ENCODE measurements at places on chromosomes 11 and 22.

- DNase-seq = no peak
These were observed 13.1 kb upstream of the UCP2 start for GRCh38 chr11:73995731-73996130.

DNA sequence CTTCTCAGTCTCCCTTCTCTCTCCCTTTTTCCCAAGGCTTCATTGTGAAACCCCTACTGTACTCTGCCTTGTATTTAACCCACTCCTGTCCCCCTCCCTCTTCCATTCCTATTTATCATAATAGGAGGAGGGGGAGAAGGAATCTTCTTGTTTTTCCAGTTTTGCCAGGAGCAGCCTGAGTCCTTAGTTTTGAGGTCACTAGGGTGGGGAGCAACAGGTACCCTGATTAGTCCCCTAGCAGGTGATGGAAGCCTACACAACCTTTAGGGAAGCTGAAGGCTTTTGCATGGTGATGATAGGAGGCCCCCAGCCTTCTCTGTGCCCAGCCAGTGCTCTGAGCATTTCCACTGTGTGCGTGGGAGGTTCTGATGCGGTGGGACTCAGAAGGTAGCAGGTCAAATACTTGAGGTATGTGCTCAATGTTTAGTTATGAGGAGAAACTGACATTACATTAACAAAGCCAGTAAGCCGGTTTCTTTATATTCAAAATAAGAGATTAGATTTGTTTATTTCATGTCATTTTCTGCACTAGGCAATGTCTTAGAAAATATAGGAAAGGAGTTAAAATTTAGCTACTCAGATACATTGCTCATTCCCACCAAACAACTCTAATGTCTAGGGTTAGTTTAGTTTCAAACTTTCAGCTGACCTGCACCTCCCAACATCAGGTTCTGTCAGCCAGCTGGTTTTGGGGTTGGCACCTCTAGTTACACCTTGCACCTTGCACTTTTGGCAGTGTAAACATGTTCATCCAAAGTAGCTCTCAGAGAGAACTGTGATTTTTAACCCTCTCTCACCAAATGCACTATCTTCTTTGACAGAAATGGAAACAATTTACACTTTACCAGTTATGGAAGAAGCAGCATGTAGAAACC is 26.0 kb downstream of the PARVA start:
- no peak for DNase-seq

DNA sequence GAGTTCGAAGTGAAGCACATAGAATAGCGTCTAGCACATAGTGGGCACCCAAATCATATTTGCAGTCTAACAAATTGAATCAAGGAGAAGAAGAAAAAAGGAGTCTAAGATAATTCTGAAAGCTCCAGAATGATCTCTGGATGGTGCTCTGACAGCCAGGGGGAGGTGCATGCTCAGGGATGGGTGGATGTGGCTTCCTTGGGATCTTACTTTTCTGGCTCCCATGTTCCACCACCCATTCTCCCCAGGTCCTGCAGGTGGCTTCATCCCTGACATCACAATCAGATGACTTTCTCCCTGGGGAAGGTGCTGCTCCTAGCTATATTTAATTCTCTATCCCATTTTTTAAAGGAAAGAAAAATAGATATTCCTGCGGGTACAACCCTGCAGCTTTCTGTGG is 381.9 kb downstream of the CADM1 start:
- DNase-seq = no peak

DNA sequence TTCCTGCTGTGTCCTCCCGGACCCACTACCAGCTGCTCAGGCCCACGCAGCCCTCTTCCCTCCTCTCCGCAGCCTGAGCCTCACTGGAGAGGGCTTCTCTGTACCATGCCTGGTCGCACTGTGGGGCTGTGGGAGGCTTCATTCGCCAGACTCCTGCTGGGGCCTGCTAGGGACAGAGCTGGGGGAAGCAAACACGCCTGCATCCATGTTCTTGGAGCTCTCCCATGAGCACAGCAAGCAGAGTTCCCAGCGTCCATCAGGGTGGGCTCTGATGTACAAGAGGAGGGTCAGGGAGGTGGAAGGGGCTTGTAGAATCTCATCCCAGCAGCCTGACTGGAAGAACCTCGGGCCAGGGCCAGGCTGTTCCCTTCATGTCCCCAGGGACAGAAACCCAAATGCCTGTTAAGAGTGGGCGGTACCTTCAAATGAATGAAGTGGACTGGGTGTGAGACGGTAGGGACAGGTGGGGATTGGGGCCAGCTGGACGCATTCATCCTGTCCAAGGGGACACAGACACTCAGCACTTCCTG is 59.9 kb downstream of the MPPED1 start:
- DNase-seq = no peak

- DNase-seq = no peak
These were observed 25.7 kb downstream of the AMOTL1 start for GRCh38 chr11:94793822-94794221.

DNA sequence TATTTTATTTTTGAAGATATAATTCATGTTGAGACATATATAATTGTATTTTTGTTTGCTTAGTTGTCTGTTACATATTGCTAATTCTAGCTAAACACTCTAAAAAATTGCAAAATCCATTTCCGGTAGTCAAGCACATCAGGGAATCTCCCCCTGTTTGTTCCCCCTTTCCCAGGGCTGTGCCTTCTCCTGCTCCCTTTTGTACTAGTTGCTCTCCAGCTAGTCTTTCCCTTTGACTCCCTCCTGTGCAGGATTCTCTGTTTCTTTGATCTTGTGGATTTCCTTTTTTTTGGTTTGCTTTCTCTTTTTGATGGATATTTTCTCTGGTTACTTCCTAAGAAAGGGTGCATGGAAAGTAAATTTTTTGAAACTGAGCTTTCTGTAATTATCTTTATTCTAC is 188.1 kb upstream of the PLET1 start:
- DNase-seq = no peak

DNA sequence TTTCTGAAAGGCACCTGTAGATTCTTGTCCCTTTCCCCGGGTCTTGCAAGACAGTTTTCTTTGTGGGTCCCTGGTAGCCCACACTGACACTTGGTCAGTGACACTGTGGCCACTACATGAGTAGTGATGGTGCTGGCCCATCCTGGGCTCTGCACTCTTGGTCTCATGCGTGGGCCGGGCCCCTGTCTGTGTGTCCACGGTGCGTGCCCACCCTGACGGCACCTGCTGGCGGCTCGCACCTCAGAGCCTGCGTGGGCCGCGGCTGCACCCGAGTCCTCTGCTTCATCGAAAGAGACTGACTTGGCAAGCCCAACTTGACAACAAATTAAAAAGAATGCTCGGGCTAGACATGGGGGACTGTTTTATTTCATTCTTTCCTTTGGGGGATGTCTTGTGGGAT is 37.5 kb downstream of the ADAMTS15 start:
- DNase-seq = no peak

GRCh38 chr22:20771918-20772625 is 1.8 kb upstream of the SERPIND1 start:
- DNase-seq = no peak

- DNase-seq = peak; percentile 58
These were observed 50.7 kb downstream of the RRAS2 start for GRCh38 chr11:14308114-14308896.

GRCh38 chr11:63813563-63814382 is 517 bp downstream of the SPINDOC start:
- peak; percentile 24 for DNase-seq

GRCh38 chr11:87394924-87395323 is 357.2 kb downstream of the TMEM135 start:
- no peak for DNase-seq

DNA sequence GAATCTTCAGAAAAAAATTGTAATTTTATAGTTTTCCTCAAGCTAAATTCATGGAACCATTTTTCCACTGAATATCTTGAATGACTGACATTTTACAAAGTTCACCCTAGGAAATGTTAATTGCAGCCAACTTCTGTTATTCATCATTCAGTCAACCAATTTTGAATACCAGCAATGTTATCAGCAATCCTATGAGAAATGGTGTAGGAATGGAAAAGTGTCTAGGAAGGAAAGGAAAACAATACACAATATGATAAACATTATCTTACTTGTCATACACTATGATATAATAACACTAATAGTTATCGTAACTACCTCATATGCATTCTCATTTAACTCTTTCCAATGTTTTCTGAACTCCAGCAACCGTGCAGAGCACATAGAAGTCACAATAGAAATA is 790.5 kb upstream of the LRRC4C start:
- DNase-seq = no peak

GRCh38 chr22:36149441-36149840 is 11.1 kb downstream of the APOL3 start:
- DNase-seq = no peak

- DNase-seq = no peak
These were observed 62.6 kb upstream of the PHF21B start for GRCh38 chr22:45072322-45072903.

DNA sequence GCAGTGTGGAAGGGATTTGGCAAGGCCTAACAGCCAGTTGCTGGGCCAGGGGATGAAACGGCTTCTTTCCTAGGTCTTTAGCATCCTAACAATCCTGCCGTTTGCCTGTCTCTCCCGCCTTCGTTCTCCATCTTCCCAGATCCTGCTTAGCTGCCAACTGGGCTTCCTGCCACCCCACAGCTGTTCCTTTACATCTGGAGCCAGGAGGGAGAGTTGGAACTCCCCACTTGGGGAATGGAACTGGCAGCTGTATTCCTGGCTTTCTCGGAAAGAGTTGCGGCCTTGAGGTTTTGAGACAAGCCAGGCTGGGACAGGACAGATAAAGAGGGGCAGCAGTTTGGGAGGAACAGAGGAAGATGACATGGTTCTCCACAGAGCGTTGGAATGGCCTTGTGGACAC is 59.6 kb downstream of the ST3GAL4 start:
- no peak for DNase-seq

GRCh38 chr22:50292643-50293440 is 14.6 kb downstream of the PLXNB2 start:
- no peak for DNase-seq

- DNase-seq = no peak
These were observed 69.4 kb upstream of the AMPD3 start for GRCh38 chr11:10385696-10386095.

DNA sequence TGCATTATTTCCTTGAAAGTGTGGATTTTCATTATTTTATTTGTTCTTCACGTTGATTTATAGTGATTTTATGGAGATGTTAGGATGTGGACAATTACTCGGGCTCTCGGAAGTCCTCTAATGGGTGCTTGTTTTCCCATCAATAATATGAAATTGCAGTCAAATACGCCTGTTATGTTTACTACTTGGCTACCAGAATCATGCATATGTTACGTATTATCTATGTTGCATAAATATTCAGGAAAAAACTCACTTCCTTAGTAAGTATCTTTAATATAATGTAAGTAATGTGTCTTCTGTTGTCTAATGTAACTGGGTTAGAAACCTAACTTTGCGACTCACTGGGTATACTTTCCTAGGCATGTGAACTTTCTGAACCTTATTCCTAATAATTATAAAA is 823.4 kb upstream of the CHORDC1 start:
- no peak for DNase-seq

- no peak for DNase-seq
These were observed 8.0 kb downstream of the RNF121 start for GRCh38 chr11:71936825-71937224.

DNA sequence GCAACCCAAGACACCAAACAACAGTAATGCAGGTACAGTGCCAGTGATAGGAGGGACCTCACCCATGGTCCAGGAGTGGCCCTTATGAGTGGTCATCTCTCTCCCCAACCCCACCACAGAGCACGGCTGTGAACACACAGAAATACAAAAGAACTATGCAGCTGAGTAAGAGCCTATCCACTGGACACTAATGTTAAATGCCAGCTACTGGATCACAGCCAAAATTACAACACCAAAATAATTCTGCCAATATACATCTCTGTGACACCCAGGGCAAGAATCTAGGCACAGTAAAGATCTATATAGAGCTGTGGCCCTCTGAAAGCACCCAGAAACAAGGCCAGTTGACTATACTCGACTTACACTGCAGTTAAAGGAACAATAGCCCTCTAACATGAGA is 22.8 kb upstream of the GPR83 start:
- no peak for DNase-seq

DNA sequence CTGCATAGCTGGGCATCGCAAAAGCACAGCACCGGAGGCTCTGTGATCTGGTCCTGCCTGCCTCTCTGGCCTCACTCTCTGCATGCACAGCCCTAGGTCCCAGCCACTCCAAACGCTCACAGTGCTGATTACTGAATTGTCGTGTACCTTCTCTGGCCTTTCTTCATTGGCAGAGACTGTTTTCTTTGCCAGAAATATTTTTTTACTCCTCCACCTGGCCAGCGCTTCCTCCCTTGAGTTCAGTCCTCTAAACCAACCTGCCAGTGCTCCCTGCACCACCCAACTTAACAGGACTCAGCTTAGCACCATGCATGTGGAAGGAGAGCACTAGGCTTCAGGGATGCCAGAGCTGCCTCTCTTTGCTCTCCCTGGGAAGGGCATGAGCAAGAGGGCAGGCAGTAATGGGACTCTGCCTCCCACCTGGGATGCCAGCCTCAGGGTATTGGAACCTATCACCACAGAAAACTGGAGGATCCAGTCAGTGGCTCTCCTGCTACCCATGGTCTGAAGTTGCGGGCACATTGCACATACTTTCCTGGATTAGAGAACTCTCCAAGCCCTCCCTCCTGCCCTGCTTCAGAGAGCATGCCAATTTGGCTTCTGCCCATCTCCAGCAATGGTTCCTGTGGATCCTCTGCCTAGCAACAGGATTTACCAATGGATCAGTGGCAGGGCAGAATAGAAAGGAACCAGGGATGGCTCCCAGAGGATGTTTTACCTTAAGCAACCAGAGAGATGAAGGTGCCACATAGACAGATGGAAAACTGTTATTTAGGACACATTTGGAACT is 37.0 kb upstream of the GNAZ start:
- DNase-seq = no peak

DNA sequence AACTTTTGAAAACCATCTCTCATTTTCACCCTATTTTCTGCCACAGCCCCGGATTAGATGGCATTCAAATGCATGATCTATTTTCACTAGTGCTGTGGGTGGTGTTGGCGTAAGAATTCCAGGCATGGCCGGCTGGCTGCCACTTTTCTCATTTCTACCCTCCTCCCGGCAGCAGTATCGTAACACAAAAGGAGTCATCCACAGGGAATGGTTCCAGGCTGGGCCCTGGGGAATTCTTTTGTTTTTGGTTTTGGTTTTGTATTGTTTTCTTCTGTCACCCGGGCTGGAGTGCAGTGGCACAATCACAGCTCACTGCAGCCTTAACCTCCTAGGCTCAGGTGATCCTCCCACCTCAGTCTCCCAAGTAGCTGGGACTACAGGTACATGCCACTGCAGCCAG is 13.8 kb downstream of the JAML start:
- no peak for DNase-seq

DNA sequence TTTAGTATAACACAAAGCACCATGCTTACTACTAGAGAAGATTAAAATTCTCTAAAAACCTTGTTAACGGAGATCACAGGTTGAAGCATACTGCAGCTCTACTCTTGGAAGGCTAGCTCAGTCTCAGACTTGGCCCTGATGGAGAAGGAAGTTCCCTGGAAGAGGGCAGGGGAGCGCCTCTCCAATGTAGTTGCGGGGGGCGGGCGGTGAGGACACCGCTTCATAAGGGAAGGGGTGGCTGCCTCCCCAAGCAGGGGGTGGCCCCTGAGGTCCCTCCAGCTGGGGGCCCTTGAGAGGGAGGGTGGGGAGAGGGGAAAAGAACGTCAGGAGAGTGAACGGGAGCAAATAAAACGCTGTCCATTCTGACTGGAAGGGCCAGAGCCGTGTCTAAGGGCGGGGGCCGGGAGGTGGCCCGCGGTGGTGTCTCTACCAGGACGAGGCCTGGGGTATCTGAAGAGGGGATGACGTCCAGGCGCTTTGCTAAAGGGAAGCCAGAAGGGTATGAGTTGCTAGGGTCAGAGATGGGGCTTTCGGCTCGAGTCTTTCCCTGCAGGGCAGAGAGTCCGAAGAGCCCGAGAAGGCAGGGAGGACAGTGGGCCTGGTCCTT is 553 bp upstream of the USP47 start:
- peak; percentile 63 for DNase-seq

Measured in SW 1271 (cell line).